Left kidney (tissue), 8 donors: ENCODE measurements at places on chromosomes 5 and 9.

- no peak for DNase-seq
These were observed 6.0 kb downstream of the TRIM7 start for GRCh38 chr5:181198905-181199519.

GRCh38 chr9:109346904-109347303, 26.0 kb upstream of the EPB41L4B start:
- no peak for DNase-seq

DNA sequence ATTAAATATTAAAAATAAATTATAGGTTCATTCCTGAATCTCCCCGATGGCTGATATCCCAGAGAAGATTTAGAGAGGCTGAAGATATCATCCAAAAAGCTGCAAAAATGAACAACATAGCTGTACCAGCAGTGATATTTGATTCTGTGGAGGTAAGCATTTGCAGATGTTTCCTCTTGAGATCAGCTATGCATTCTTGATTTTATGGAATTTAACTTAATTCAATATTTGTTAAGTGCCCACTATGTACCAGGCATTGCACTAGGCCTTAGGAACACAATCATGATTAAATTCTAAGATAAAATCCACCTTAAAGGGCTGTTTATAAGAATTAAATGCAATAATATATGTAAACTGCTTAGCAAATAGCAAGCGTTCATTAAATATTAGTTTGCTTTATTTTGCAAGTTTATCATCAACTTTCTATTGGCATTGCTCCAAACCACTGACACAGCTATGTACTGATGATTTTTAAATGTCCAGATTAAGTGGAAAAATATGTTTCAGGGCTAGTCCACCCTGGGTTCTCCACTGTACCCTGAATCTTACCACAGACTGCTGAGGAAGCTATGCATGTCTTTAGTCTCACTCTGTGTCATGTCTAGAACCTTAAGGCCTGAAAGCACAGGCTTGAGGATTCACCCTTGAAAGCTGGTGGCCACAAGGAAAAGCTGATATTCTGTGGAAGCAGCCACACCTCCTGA, 33.2 kb downstream of the SLC22A4 start:
- DNase-seq, result no peak

GRCh38 chr9:72037571-72037970, 22.8 kb downstream of the C9orf57 start:
- no peak for DNase-seq

DNA sequence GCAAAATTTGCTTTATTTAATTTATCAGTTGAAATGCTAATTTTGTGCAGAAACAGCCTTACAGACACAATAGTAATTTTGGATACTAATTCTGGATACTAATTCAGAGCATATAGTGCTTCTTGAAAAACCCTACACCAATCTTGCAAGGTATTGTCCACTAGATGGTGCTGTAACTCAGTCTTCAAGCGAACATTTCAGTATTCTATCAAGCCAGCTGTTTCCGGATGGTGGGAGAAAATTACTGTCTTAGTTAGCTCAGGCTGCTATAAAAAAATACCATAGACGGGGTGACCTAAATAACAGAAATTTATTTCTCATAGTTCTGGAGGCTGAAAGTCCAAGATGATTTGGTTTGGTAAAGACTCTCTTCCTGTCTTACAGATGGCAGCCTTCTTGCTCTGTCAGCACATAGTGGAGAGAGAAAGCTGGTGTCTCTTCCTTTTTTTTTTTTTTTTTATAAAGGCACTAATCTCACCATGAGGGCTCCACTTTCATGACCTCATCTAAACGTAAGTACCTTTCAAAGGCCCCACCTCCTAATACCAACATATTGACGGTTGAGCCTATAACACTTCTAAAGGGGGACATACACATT, 1306.5 kb upstream of the CDH9 start:
- no peak for DNase-seq

DNA sequence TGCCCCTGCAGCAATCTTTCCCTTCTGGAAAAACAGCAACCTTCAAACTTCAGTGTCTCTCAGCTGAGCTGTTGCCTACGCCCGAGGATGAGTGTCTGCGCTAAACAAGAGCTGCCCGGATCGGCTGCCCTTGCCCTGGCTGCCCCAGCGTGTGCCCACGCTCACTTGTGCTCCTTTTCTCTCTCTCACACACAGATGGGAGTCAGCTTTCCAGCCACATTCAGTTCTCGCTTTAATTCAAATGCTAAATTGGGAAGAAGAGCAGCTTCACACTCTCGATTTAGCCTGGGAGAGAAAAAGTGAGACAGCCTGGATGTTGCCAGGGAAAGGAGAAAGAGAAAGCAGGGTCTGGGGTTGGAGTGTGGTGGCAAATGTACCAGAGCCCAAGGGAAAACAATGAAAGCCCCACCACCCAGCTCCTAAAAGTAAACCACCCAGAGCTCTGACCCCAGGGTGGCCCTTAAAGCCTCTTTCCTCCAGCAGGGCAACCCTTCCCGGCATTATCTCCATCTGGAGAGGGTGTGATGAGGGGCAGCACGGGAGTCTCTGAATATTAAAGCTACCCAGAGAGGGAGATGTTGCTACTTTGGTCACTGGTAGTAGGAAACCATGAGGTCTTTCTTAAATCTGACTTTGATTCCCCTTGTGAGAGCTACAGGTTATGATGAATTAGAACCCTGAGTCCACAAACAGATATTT, 9.9 kb upstream of the EGR1 start:
- DNase-seq, result no peak
